ENCODE measurements at places on chromosomes 7 and 10.

DNA sequence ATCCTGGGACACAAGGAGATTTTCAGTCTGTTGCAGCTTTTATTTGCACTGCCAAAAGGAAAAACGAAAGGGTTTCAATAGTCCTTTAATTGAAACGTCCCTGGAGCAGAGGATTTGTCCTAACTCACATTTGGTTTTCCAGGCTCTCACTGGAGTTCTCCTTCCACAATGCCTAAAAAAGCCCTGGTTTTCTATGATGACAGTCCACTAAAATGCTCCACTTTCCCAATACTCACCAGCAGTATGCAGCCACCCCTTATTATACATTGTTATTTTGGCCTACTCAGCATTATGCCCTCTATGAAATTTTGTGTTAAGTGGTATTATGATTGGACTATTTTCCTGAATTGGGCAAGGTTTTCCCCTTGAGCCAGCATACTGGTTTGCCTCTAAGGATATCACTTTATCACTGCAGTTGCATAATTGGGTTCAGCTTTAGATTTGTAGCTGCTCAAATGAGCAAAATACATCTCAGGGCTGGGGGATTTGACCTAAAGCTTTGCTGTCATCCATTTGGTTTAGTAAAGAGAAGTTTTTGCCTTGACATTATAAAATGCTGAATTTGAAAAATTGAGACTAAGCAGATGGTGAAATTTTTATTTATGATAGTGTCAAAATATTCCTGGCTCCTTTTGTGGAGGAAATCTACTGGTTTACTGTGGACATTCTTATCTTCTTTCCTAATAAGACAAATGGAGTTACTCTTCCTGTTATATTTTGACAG, 239.2 kb downstream of the RNLS start:
- DNase-seq, result no peak

DNA sequence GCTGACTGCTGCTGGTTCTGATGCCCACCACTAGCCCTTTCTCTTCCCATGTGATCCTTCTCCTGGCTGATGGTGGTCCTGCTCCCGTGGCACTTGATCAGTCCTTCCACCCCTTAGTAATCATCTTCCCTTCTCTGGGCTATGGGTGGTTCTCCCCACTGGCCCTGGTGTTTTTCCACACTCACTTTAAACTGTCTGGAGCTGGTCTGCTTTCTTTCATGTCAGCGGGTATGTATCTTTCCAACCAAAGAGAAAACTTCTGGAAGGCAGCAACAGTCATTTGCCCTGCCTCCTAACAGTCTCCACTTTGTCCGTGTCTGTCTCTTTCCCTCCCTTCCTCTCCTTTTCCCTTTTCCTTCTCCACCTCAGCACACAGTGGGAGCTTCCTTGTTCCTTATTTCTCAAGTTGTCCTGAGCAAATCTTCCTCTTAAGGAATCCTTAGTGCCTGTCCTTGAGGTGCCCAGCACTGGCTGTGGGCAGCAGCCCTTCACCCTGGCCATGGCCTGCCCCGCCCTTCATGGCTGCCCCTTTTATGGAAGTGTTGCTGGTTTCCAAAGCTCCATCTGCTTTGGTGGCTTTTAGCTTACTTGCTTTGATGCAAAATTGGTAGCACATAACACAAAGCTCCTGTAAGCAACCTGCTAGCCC, 189.0 kb downstream of the TCF7L2 start:
- DNase-seq, result no peak

DNA sequence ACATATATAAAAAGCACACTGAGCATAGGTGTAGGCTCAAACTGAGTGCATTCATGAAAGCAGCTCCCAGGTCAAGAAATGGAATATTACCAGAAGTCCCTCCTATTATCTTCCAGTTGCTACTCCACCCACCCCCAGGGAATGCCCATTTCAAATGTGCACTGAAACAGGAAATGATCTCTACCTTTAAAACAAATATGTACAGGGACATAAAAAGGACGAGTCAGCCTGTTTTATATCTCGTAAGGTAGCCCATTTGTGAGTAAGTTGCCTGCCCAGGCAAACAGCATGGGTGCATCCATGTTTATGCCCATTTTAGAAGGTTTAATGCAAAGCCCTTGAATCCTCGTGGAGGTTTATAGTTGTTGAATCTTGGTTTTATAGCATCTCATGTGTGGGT, 10.4 kb downstream of the FFAR4 start:
- DNase-seq, result no peak

DNA sequence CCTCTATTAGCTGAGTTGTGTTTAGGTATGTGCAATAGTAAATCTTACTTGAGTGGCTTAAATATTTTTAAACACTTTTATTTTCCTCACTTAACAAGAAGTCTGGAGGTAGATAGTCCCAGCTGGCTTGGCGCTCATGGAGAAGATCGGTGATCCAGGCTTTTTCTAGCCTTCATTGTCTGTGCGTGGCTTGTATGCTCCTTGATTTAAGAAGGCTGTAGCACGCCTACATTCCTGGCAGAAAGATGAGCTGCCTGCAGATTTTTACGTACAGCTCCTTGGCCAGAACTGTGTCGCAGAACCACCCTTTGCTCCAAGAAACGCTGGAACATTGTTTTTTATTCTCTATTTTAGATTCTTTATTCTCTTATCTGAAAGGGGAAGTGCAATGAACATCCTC, 284.1 kb downstream of the KIF20B start:
- no peak for DNase-seq

GRCh38 chr7:51303142-51303525, 13.5 kb downstream of the COBL start:
- DNase-seq, result no peak

- no peak for DNase-seq
Observed at GRCh38 chr7:46513447-46513848, 592.4 kb upstream of the IGFBP3 start.

DNA sequence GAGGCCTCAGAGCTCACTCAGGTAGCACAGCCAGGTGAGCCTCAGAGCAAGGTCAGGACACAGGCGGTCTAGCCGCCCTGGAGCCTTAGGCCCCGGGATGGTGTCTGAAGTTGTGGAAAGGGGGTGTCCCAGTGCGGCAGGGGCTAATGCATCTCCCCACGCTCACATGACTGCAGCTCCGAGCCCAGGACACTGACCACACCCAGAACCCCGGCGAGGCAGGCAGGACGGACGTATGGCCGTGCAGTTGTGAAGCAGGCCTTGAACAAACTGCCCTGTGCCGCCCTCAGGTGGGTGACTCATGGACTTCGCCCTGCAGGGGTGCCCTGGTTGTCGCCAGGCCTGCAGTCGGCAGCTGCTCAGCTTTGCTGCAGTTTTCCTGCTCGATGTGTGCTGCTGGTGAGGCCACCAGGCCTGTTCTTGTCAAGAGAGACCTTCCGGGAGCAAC, 5.0 kb upstream of the PRKAR1B start:
- no peak for DNase-seq

GRCh38 chr10:95373660-95374059, 82.9 kb upstream of the PDLIM1 start:
- no peak for DNase-seq

GRCh38 chr10:43322769-43323168, 48.7 kb upstream of the FXYD4 start:
- DNase-seq, result peak; percentile 86

GRCh38 chr10:119859420-119860258, 13.0 kb downstream of the MCMBP start:
- DNase-seq, result peak; percentile 47

- no peak for DNase-seq
Observed at GRCh38 chr7:33326485-33326848, 197.1 kb downstream of the BBS9 start.

GRCh38 chr10:74867351-74867750, 41.0 kb downstream of the KAT6B start:
- no peak for DNase-seq

GRCh38 chr7:108415821-108416536, 40.3 kb downstream of the NRCAM start:
- DNase-seq, result peak; percentile 65

DNA sequence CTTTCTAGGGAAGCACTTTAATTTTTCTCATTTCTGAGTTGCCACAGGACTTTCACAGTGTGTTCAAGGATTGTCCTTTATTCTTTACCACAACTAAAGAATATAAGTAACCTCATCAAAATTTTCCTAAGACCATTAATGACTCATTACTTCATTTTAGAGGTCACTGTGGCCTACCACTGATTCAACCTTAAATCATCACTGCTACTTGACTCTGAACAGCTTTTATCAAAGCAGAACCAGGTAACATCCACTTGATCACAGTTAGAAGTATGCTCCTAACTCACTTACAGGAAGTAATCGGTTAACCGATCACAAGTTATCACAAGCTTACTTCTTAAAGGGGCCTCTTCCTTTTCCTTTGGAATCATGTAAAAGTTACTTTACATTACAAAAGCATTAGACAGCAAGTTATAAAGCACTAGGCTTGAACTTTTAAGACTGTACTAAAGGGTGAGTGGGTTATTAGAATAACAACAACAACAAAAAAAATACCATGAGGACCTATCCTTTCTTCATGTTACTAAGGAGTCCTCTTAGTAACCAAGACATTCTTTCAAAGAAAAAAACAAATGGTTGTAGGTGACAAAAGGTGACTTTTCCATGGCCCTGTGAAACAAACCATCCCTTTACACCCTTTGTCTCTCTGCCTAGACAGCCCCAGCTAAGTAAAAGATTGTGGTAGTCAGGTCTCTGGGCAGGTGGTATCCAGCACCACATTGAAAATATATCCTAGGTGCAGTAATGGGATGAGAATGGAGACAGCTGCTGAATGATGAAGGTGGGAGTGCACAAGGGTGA, 40.0 kb upstream of the PDK4 start:
- no peak for DNase-seq

- no peak for DNase-seq
Observed at GRCh38 chr7:70533614-70534013, 598.3 kb upstream of the GALNT17 start.

- no peak for DNase-seq
Observed at GRCh38 chr7:117652943-117653680, 173.3 kb downstream of the CFTR start.

GRCh38 chr10:97673736-97674525, 13.1 kb downstream of the AVPI1 start:
- peak; percentile 38 for DNase-seq

- DNase-seq, result no peak
Observed at GRCh38 chr7:99099499-99100077, 44.3 kb downstream of the SMURF1 start.

DNA sequence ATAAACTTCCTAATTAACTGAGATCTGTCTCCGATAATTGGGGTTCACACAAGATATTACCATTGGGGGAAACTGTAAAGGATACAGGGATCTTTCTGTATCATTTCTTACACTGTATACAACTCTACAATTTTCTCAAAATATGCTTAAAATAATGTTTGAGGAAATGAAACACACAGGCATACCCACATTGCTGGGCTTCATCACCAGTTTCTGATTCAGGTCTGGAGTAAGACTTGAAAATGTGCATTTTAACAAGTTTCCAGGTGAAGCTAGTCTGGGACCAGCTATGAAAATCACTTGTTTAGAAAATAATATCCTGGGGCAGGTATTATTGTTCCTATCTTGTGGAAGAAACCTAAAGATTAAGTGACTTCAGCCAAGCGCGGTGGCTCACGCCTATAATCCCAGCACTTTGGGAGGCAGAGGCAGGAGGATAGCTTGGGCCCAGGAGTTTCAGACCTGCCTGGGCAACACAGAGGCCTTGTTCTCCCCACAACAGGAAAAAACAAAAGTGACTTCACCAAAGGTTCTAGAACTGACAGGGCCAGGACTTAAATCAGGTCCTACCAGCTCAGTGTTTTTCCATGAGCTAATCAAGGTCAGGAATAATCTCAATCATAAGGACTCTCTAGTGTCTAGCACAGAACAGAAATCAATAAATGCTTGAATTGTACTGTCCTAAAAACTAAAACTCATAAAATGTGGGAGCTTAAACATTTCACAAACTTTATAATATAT, 12.6 kb downstream of the TOMM7 start:
- DNase-seq, result no peak

GRCh38 chr10:124596116-124596785, 134.6 kb downstream of the LHPP start:
- no peak for DNase-seq

DNA sequence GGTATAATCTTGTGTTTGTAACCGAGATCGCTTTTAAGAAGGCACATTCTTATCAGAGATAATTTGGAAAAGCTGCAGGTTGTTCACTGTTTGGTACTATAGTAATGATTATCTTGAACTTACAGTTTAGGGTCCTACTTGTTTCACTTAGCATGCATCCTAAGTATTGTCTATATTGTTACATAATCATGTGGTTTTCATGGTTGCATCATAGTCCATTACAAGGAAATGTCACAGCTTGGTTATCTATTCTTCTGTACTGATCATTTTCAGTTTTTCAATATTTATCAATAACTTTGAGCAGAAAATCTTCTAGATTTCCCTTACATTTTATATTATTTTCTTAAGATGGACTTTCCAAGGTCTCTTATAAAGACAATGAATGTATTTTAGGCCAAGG, 116.3 kb downstream of the PLPP4 start:
- no peak for DNase-seq

- DNase-seq, result no peak
Observed at GRCh38 chr7:6320791-6321190, 48.4 kb upstream of the CYTH3 start.

DNA sequence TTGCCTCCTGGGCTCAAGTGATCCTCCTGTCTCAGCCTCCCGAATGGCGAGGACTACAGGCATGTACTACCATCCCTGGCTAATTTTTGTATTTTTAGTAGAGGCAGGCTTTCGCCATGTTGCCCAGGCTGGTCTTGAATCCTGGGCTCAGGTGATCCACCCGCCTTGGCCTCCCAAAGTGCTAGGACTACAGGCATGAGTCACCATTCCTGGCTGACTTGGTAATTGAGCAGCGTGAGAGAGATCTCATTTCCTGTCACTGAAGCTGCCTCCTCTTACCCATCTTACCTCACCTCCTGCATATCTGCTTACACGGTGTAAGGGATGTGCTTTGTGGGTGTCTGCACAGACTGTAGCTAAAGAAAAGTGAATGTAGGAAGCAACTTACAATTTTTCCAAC, 9.7 kb downstream of the IFIT3 start:
- DNase-seq, result peak; percentile 71

GRCh38 chr7:33792041-33792440, 113.3 kb upstream of the BMPER start:
- no peak for DNase-seq

- no peak for DNase-seq
Observed at GRCh38 chr10:36188461-36188860, 546.4 kb upstream of the FZD8 start.

GRCh38 chr10:78553792-78554191, 515.0 kb upstream of the ZMIZ1 start:
- DNase-seq, result no peak

- no peak for DNase-seq
Observed at GRCh38 chr10:29861811-29862505, 197.4 kb downstream of the JCAD start.
